Endothelial cell (in vitro differentiated cells): ENCODE measurements at places on chromosomes 2 and 18.

DNA sequence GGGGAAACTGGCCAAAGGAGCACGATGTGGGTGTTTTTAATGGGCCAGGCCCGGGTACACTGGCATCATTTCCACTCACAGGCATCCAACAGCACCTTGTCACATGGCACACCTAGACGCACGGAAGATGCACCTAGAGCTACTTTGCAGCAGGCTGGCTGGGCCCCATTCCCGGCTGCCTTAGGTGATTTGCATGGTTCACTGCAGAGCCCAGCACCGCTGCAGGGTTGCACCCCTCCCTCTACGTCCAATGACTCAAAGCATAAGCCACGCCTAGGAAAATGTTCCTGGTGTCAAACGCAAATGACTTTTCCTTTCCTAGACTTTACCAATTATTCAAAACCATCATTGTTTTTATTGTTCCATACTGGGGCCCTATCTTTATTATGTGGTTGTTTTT lies 222.9 kb downstream of the EIPR1 start:
- DNase-seq, result no peak

- no peak for DNase-seq
Observed at GRCh38 chr2:172096626-172097547, 5.8 kb downstream of the DLX2 start.

- DNase-seq, result no peak
Observed at GRCh38 chr2:72895154-72895553, 7.9 kb downstream of the SPR start.

- no peak for DNase-seq
Observed at GRCh38 chr18:73986711-73987110, 160.9 kb downstream of the FBXO15 start.

DNA sequence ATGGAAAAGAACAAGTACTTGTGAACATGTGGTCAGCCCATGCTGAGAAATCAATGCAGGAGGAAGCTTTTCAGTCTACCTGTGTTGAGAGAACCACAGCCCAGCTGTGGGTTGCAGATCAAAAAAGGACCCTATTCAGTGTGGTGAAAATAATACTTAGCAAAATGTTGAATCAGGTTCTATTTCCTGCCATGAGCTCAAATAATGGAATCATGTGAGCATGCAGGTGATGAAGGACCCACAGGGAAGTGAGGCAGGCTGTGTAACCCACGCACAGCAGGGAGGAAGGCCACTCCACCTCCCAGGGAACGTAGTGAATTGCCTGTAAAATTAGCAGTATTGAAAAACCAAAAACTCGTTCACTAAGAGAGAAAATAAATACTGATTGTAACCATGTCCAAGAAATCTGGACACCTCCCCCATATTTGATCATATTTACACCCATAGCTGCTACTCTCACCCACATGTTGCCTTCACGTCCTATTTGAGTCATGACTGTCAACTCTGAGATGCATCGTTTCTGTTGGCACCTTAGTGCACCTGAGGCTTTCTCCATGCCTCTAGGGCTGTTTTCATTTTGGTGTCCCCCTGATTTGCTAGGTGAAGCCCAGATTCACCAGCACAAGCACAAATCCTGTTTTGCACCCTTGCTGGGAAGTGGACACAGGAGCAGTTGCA lies 20.5 kb upstream of the BCL2L11 start:
- no peak for DNase-seq

DNA sequence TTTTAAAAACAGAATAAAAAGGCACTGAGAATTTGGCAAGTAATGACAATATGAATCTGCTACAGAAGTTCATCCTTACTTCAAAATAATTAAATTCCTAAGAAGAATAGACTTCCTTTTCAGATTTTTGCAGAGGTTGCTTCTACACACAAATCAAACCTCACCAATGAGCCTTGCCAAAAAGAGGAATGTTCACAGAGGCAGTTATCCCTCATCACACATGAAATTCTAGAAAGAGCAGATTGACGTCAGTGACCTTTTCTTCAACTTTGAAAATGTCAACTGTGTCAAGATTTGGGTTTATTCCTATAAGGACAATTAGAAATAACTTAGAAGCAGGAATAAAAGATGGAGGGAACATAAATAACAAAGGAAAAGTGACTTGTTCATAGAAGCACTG lies 64.6 kb downstream of the MBD2 start:
- DNase-seq, result no peak

GRCh38 chr2:118097657-118098056 lies 9.4 kb downstream of the INSIG2 start:
- no peak for DNase-seq

GRCh38 chr18:76205906-76206305 lies 289.1 kb downstream of the ZNF516 start:
- DNase-seq, result no peak

DNA sequence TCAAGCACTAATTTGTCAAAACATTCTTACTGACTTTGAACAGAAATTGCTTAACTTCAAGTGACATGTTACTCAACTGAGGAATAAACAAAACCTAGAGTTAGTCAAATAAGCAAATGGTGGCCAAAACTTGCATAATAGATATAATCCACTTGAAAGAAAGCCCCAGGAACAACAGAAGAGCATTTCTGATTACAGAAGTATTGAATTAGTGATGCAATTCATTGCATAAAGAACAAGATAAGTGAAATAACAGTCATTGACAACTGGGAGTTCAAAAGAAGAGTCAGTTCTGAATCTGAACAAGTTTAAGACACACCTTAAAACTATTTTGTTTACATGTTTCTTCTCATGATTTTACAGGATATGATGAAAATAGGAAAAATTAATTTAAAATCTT lies 30.8 kb downstream of the COBLL1 start:
- no peak for DNase-seq

GRCh38 chr2:16015903-16016265 lies 75.5 kb downstream of the MYCN start:
- no peak for DNase-seq

DNA sequence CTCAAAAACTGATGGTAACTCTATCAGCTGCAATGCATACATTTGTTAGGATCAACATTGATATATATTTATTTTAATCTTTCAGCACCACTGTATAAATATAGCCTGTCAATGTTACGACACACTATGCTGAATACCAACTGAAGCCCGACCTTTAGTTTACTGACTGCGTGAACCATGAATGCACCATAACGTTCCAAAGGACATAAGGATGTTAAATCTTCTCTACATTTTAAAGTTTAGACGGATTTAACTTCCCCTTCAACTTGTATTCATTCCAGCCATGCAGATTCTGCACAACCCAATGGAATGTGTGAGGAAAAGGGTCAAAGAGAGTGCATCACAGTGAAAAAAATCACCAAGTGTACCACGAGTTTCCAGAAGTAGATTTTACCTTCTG lies 489.5 kb downstream of the IRS1 start:
- no peak for DNase-seq

DNA sequence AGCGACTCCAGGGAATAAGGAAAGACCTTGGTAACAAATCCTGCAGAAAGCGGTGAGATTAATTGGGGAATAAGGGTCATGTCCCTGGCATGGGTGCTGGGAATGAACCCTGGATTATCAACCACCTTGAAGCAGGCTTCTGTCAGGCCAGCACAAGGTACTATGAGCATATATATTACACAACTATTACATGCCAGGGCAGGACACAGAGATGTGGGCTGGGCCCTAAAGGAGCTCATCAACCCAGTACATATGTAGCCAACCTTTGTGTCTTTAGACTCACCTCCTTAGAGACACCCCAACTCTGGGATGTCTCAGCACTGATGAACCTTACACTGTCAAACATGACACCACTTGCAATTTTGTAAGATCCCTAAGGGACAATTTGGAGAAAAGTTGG lies 3.4 kb downstream of the SFXN5 start:
- no peak for DNase-seq

DNA sequence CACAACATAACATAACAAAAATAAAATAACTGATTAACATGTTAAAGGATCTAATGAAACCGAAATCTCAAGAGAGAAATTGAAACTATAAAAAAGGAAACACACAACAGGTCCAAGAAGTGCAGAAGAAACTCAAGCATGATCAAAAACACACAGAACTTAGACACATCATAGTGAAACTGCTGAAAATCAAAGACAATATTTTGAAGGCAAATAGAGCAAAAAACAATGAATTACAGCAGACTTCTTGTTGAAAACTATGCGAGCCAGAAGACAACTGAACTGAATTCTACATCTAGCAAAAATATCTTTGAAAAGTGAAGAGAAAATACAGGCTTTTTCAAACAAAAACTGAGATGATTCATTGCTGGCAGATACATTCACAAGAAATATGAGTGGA lies 61.3 kb downstream of the UGP2 start:
- DNase-seq, result no peak

DNA sequence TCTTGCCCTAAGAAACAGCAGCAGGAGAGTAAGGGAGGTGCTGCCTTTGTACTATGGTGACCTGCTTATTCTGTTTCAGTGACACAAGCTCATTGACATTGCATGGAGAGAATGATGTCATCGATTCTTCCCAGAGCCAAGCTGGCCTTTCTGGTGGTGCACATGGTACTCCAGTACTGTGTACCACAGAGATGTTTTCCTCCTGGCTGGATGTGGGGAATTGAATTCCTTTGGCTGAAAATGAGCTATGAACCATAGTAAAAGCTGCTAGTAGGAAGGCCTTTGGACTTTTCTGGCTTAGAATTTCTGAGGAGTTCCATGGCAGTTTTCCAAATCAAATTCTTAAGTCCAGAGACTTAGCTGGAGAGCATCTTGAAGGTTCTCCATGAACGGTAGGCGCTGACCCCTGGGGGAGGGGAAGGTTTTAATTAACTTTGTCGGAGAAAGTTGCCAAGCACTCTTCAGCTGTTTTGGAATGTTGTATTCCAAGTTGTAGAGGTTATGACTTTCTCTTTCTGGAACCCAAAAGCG lies 17.1 kb upstream of the B3GNT2 start:
- DNase-seq, result no peak
